ENCODE measurements at places on chromosomes 1 and 21. TPM values are rescaled to one million over a fixed set of nuclear protein-coding genes. Genes with fewer than 3 reads are reported as not detected.

Gene MROH9
- not detected for polyA plus RNA-seq

Gene EPHX1
- 18.7 TPM for polyA plus RNA-seq

Gene CELA2A
- polyA plus RNA-seq, result not detected

Gene PLA2G2F
- not detected for polyA plus RNA-seq

Gene SELL
- polyA plus RNA-seq, result not detected

Gene TNFRSF4
- 0.10 TPM for polyA plus RNA-seq

Gene TNN
- not detected for polyA plus RNA-seq

Gene TMEM54
- 41.4 TPM for polyA plus RNA-seq

Gene LAMC1
- polyA plus RNA-seq, result 66.4 TPM

Gene TSTD1
- 448 TPM for polyA plus RNA-seq
